Stimulated activated CD8-positive, alpha-beta memory T cell treated with anti-CD3 and anti-CD28 coated beads, Interleukin-4, amount 100 ng/mL, for 48 hours (primary cell): ENCODE measurements at places on chromosomes 1 and 21.

DNA sequence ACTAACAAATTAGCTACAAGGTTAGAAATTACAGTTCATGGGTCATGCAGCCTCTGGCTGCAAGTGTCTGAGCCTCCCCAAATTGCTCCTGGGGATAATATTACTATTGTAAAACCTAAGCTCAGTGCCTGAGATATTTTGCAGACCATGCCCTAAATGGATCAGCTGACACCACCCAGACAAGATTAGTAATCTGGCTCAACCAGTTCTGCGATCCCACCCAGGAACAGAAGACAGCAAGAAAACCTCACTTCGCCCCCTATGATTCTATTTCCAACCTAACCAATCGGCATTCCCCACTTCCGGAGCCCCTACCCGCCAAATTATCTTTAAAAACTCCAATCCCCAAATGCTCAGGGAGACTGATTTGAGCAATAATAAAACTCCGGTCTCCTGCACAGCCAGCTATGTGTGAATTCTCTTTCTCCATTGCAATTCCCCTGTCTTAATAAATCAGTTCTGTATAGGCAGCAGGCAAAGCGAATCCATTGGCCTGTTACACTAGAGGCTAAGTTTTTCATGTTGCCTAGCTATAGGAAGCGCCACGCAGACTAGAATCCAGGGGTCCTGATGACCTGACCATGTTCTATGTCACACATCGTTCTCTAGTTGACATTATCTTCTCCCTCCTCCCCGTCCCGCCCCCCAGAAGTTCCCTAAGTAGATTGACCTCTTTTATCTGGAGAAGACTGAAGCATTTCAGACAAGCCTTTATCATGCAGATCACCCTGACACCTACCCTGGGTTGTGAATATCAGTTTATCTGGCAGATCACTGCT is 22.4 kb upstream of the ZFYVE9 start:
- no peak for DNase-seq

DNA sequence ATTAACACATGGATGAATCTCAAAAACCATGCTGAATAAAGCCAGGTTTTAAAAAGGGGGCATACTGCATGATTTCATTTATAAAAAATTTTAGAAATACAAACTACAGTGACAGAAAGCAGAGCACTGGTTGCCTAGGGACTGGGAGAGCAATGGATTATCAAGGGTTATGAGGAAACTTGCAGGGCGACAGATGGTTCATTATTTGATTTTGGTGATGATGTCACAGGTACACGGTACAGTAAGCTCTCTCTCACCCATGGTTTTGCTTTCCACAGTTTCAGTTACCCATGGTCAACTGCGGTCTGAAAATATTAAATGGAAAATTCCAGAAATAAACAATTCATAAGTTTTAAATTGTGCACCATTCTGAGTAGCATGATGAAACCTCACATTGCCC is 14.1 kb downstream of the VAMP4 start:
- DNase-seq: no peak

DNA sequence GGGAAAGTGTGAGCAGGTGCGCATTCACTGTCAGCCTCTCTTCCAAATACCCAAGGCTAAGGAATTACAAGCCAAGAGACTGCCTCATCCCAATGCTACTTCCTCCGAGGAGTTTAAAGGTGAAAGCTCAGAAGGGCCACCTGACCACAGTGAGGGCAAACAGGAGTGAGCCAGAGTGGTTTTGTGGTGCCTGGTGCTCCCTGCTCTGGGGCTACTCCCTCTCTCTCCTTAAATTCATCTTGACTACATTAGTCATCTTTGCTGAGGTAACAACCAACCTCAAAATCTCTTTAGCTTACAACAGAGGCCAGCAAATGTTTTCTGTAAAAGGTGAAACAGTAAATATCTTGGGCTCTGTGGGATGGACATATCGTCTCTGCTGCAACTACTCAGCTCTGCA is 14.2 kb upstream of the ZBTB8A start:
- DNase-seq: no peak

- DNase-seq: no peak
These were observed 1350.0 kb upstream of the ADGRL2 start for GRCh38 chr1:80450711-80451110.

DNA sequence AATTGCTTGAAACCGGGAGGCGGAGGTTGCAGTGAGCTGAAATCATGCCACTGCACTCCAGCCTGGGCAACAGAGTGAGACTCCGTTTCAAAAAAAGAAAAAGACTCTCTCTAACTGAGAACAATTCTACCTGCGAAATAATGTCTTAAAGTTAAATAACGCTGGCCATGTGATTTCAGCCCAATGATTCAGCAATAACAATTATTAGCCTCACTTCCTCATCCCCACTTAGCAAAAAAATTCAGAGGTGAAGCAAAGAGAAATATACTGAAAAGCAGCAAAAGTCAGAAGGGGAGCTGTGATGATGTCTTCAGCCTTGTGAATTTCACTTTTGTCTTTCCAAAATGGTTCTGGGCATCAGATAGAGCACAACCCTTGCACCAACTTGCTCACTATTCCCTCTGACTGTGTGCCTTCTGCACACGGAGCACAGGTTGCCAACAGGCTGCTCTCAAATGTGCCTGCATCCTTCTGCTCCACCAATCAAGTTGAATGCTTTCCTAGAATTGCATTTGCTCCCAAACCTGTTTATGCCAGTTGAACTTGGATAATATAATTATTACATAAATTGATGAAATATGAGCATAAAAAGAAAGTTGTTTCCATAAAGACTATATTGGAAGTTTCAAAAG is 79.8 kb upstream of the IPO9 start:
- no peak for DNase-seq
